Stimulated activated naive B cell treated with anti-CD40 and anti-IgM and Interleukin-4, amounts not matched to agents 10 μg/mL and 1 μg/mL and 100 μg/mL, for 72 hours (primary cell): ENCODE measurements at places on chromosomes 7 and 10.

DNA sequence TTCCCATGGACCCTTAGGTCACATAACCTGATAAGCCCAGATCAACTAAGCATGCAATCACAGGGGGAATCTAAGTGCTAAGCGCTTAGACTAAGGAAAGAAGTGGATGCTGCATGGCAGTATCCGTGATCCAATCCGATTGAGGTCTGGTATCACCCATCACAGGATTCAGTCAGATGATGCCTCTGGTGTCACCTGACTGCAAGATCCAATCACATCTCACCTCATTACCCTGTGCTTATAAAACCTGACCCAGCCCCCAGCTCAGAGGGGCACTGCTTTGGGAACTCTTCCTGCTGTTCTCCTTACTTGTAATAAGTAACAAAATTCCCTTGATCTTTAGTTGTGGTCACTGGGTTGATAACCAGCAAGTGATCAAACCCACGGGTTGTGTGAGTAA lies 84.7 kb upstream of the TMEM168 start:
- DNase-seq, result no peak

DNA sequence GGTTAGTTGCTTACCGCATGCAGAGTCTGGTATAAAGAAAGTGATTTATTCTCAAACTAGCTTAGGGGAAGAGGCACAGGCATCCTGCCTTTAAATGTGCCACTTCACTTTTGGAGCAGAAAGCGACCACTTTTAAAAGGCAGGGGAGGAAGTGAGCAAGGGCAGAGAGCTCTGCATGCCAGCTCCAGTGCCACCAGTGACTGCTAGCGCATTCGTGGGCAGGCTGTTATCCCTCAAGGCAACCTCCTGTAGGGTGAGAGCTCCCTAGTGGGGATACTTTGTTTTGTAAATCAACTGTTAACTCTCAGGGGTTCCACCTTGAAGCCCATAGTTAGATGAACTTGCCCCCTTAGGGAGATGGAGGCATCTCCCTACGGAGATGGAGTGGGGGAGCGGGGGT lies 29.4 kb upstream of the GRB10 start:
- no peak for DNase-seq

DNA sequence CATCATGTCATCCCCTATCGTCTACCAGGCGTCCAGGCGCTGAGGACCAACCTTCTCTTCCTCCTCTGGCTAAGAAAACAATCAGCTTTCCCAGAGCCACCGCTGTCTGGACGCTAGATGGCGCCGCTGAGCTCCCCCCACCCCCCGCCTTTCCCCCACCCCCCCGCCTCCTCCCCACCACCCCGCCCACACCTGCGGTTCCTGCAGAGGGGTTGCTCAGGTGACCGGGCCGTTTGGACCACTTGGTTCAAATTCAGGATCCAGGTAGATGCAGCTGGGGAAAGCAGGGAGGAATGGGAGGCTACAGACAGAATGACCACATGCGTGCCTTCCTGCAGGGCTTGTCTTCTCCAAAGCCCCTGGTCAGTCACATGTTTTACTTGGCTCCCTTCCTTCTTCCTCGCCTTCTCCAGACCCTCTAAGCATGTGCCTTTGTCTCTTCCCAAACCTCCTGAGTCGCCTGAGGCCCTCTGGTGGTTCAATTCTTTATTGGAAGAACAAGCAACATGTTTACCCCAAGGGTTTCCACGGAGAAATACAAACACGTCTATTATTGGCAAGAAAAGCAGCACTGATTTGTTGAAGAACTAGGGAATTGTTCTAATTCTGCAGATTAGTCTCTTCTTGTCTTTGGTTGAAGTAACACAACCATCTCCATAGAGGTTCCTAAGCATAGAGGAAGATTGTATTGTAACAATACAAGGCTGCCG lies 24.7 kb downstream of the AOC1 start:
- DNase-seq, result no peak

DNA sequence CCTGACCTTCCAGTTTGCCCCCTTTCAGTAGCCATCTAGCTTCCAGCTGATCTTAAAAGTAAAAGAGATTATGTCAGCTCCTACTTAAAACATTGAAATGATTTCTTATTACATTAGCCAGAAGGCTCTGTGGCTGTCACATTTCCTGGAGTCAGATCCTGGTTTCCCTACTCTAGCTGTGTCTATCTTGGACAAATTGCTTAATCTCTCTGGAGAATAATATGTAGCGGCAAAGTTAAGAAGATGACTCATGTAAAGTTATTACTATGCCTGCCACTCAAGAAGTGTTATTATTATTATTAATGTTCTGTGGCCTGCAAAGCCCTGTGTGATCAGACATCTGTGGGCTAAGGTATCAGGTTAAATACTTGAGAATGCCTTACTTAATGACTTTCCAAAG lies 107.2 kb downstream of the RUNDC3B start:
- no peak for DNase-seq

GRCh38 chr10:76993213-76993612 lies 644.4 kb downstream of the KCNMA1 start:
- no peak for DNase-seq

GRCh38 chr7:74225400-74225799 lies 15.6 kb downstream of the LAT2 start:
- DNase-seq, result no peak

DNA sequence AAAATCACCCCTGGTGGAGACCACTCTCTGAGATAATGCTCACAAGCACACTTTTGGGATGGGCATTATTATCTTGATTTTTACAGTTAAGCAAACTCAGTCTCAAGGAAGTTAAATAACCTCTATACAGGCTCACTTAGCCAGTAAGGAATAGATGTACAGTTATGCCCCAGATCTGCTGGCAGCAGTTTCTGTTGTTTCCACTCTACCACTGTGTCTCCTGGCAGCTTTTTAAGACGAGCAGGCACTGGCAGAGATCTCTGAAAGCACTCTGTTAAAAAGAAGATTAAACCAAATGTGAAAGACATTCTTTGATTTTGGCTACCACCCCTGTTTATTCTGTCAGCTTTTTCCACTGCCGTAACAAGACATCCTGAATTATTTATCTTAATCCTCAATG lies 73.2 kb downstream of the SRI start:
- no peak for DNase-seq

- DNase-seq, result no peak
Observed at GRCh38 chr10:113412161-113412560, 140.7 kb upstream of the HABP2 start.

DNA sequence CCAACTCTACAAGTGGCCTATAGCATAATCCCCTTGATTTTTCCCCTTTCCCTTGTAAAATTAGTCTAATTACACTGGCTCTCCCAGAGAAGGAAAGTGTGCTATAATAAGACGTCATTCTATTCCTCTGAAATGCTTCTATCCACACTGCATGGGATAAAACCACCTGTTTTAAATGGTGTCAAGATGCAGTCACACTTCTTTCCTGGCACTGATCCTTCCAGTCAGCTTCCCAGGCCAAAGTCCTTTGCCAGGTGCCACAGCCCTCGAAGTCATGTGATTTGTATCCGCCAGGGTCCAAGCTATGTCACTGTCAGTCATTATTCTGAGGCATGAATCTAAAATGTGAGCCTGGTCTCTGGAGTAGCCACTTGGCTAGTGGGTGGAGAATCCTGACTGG lies 169.0 kb upstream of the KIAA1217 start:
- DNase-seq, result no peak

GRCh38 chr10:119246862-119247549 lies 39.6 kb downstream of the GRK5 start:
- no peak for DNase-seq

DNA sequence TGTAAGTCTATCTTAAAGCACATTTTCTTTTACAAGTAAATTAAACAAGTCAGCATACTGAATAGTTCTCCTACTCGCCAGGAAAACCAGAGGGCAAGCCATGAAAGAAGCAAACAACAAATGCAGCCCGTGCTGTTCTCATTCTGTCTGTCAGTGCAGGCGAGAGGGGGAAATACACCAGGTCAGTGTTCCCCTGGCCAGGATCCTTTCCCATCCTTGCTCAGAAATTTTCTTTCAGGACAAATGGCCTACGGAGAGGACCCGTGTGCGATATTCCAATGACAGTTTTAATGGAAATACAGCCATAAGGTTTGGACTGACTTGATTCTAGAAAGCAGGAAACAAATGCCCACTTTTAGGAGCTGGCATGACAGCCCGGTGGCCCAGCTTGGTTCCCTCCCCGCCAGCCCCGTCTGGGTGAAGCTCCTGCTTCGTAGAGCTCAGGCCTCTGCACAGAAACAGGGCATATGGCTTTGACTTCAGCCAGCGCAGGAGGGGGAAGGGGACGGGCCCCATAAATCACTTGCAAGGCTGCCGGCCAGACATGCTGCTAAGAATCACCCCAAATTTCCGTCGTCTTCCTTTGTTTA lies 67.8 kb downstream of the FRMD4A start:
- DNase-seq, result no peak

GRCh38 chr7:29871787-29872398 lies 65.6 kb downstream of the WIPF3 start:
- no peak for DNase-seq

DNA sequence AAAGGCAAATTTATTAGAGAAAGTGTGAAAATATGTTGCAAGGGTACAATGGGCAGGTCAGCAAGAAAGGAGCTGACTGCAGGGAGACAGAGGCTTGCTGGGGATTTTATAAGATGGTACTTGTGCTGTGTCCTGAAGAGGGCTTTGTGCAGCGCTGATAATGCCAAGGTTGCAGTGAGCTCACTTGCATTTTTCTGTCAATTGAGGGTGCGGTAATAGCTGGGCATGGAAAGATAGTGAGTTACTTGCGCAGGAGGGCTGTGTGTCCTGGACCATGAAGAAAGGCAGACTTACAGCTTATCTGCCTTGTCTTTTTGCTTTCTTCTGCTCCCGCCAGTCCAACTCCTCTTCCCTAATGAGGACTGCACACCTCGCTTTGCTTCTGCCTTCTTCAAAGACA lies 12.5 kb downstream of the CDC123 start:
- DNase-seq, result no peak

DNA sequence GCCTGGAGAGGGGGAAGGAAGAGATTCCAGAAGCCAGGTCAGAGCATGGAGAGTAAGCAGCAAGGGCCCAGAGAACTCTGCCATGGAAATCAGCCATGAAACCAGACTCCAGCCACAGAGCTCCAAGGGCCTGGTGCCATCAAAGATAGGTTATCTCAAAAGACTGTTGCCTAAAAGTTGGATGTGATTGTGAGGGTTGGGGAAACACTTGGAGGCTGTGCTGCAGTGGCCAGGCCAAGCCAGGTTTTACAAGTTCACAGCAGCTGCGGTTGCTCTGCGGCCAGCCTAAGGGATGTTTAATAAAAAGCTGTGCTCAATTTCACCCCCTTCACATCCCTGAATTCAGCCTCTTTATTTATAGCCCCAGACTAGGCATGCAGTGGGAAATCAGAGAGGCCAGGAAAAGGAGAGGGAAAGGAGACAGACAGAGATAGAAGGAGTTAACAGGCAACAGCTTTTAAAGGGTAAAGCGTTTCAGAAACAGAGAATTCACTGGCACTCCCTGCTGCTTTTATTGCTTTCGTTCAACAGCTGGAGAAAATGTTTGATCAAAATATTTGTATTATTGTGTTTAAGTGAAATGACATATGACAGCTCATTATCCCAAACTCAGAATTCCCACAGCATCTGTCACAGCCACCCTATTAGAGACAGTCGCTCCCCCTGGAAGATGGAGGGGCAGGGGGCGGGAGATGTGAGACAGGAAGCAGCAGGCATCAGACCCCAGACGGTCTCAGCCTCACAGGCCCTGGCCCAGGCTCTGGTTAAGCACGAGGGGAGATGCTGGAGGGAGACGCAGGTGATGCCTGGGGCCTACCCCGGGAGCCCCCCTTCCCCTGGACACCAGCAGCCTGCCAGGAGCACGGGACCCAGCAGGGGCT lies 140.1 kb downstream of the GLI3 start:
- no peak for DNase-seq

- no peak for DNase-seq
Observed at GRCh38 chr10:14578060-14578952, 196.4 kb downstream of the FAM107B start.

- DNase-seq, result peak; percentile 84
Observed at GRCh38 chr10:27252267-27253000, 11.8 kb upstream of the ACBD5 start.

GRCh38 chr7:27151931-27152815 lies at the start of gene HOXA3:
HOXA3 (minus strand) TSS chr7:27152583; CDS start chr7:27110640, 41,943 bp downstream.
- DNase-seq, result no peak

DNA sequence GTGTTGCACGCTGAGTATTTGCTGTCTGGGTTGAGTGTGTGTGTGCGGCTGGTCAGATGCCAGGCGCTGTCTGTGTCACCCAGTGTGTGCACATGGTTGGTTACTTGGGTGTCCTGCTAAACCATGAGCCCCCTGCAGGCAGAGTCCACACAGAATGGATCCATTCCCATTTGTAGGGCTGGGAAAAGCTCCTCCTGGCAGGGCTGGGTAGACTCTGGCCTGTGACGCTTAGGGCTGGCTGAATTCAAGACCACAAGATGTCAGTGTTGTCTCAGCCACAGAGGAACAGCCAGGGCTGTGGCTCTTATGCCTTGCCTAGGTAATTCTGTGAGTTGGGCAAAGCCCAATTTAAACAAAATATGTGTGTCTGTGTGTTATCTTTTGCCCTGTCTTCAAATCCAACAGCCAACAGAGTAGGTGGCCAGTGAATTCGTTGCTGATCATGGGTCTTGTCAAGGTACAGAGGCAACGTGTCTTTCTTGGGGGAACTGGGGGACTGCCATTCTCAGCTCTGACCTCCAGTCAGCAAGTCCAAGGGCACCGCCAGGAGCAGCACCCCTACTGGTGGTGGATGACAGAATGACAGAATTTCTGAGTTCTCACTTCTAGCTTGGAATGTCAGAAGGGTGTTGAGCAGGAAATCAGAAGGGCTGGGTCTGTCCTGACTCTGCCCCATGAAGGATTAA lies 285.1 kb downstream of the CCSER2 start:
- DNase-seq, result no peak

DNA sequence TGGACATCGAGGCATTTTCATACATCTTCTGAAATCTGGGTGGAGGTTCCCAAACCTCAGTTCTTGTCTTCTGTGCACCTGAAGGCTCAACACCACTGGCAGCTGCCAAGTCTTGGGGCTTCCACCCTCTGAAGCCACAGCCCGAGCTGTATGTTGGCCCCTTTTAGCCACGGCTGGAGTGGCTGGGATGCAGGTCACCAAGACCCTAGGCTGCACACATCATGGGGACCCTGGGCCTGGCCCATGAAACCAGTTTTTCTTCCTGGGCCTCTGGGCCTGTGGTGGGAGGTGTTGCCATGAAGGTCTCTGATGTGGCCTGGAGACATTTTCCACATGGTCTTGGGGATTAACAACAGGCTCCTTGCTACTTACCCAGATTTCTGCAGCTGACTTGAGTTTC lies 62.1 kb downstream of the INPP5A start:
- DNase-seq, result no peak

DNA sequence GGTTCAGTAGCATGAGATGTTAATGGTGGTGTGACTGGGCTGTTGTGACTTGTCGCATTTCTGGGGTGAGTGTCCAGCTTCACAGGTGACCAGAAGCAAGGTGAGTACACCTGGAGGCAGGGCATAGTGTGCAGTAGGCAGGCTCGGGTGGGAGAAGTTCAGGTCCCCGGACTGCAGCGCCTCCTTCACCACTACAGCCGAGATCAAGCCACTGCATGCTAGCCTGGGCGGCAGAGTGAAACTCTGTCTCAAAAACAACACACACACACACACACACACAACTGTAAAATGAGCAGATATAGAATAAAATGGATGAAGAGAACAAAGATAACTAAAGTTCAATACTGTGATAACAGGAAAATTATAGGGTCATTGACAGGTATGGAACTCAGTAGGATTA lies 11.1 kb upstream of the PARD3 start:
- no peak for DNase-seq
